COR-L47 (cell line): ENCODE measurements at places on chromosomes 7 and 10.

- no peak for DNase-seq
Observed at GRCh38 chr7:140593672-140593982, 47.0 kb downstream of the DENND2A start.

- no peak for DNase-seq
Observed at GRCh38 chr10:60456053-60456452, 66.4 kb upstream of the ANK3 start.

GRCh38 chr7:1119201-1119600 lies 31.3 kb downstream of the GPER1 start:
- no peak for DNase-seq

DNA sequence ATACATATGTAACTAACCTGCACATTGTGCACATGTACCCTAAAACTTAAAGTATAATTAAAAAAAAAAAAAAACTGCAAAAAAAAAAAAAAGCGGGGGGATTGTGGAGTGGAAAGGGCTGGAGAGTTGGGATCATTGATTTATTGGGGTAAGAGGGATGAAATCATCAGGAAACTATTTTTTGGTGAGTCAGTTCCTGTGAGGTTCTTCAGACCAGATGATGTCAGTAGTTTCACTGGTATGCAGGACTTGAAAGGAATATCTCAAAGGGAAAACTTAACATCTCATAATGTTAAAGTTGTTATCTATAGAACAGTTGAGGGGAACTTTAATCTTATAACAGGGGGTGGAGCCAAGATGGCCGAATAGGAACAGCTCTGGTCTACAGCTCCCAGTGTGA lies 32.6 kb upstream of the TECTB start:
- no peak for DNase-seq

GRCh38 chr7:94394437-94395140 lies at the start of gene COL1A2:
Gene COL1A2 (plus strand): TSS chr7:94394895. CDS start chr7:94395032, 137 bp downstream.
- DNase-seq, result no peak
